ENCODE measurements at places on chromosomes 7 and 10. TPM values are rescaled to one million over a fixed set of nuclear protein-coding genes. Genes with fewer than 3 reads are reported as not detected.
A peak's percentile ranks its signal among the peaks of the same experiment; 100 is the strongest.

The ABCB1 gene
- 9.2 TPM for total RNA-seq

- no peak for DNase-seq
Observed at GRCh38 chr7:135825406-135825805, 76.8 kb upstream of the FAM180A start.

GRCh38 chr10:5314840-5315239, 49.9 kb upstream of the UCN3 start:
- DNase-seq: no peak

DNA sequence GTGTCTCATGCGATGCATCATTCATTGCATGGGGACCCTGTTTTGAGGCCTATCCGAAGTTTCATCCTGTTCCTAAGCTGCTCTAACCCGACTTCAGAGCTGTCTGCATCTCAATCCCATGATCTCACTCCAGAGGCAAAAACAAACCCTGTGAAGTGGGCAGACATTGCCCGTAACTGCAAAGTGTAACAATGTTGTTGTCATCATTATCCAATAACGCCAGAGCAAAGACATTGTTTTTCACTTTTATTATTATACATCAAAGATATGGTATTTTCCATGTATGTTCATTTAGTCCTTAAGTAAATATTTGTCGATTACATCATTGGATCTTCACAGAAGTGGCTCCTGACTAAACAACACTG, 246.7 kb downstream of the KLF6 start:
- DNase-seq: no peak

DNA sequence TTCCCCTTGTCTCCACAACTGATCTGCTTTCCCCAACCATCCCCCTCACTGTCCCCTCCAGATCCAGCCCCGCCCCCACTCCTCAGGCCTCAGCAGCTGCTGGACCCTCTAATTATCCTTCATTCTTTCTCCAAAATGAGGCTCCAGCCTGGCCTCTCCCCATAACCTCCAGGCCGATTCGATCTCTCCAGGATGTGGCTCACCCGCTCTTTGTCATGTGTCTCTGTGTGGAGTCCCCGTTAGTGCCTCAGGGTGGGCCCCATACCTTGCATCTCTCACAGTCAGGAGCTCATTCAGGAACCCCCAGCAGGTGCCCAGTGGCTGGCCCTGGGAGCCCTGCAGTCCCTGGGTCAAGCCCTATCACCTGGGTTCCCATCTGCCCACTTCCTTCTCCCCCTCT, 1.3 kb downstream of the PILRA start:
- DNase-seq: no peak

GRCh38 chr7:389911-390601, 100.1 kb downstream of the FOXL3 start:
- peak; percentile 14 for DNase-seq

All from heart left ventricle (tissue), 16 donors.